ENCODE measurements at places on chromosomes 5 and 9.

DNA sequence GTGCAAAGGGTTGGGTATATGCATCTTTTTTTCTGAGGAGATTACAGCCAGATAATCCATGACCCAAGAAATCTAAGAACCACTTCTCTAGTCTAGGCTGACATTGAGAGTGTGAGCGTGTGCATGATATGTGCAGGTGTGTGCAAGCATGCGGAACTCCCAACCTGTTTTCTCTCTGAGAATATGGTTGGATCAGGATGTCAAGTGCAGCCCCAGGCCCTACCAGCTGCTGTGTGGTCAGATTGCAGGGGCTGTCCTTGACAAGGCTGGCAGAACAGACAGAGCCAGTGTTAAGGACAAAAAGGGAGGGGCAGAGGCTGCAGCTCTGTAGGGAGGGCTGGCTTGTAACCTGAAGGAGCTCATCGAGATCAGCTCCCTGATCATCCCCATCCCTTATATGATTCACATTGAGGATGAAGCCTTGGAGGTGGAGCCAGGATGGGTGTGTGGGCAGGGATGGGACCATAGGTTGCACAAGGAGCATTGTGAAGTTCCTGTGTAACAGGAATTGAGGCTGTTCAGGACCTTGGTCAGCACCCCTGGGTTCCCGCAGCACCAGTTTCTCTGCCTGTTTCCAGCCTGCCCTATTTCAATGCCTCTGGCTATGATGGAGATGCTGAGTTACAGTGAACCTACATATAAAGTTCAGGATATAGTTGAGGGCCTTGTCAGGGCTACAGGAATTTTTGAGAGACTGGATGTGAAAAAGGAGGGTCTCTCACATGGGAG lies 52.6 kb upstream of the ARAP3 start:
- DNase-seq, result no peak

- no peak for DNase-seq
Observed at GRCh38 chr5:109388407-109388806, 21.4 kb downstream of the PJA2 start.

GRCh38 chr5:95924720-95925377 lies 36.8 kb downstream of the ELL2 start:
- no peak for DNase-seq

DNA sequence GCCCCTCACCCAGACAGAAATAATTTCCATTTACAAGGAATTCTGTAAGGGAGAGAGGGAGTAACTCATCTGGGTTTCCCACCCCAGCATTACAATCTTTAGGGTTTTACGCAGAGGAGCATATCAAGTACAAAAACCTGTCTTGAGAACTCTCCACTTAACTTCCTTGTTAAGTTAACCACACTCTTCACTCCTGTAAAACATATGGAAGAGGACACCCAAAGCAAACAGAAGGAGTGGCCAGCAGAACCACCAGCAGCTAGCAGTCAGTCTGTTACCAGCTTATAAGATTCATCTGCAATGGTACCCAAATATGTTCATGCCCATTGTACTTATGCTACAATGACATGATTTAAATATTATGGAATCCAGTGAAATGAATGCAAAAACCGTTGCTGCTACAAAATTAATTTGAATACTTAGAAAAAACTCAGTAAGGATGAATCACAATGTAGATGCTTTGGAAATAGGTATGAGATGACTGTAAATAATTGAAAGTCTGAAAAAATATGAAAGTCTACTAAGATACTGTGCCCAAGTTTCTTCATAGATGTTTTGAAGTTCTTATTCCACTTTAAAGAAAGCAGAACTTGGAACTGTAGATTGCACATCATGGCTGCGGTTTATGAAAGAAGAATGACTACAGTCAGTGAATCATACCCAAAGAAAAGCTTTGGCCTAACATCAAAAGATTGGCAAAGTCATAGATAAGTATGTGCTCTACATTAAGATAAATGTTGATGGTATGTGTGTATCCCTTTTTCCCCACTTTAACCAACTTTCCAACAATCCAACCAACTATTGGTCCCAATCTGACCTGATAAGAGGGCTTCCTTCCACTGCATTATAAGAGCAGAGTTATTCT lies 233.6 kb downstream of the ACTL7B start:
- DNase-seq, result no peak

DNA sequence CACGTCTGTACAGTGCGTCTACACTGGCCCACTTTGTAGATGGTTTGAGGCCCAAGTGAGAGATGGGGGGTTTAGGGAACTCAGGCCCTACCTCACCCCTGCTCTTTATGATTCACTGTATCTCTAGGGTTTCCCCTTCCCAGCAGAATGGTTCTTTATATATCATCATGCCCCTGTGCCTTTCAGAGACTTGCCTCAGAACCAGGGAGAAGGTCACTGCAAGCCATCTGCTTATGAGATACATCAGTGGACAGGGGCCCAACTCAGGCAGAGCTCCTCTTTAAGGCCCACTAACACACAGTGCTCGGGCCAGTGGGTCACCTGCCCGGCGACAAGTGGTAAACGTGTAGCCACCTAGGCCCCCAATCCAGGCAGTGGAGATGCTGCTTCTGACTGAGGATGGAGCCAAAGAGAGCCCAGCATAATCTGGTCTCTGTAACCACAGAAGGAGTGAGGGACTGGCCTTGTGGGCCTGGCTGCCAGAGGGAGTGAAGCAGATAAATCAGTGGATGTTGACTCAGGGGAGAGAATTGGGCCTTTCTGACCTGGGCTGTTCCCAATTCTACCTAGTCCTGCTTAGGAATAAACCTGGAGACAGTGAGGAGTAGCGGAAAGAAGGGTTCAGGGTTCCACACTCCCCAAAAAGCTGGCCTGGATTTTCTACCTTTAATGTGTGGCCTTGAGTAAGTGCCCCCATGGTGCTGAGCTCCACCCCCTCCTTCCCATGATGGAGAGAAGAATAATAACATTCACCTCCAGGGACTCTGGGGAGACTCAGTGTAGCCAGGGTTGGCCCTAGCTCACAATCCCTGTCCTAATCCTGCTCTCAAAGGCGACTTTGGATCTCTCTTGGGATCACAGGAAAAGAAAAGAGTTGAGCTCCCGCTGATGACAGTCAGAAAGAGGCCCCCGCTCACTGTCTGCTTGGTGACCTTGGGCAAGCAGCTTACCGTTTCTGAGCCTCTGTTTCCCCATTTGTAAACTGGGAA lies 2.8 kb upstream of the DUSP1 start:
- DNase-seq, result no peak

Measured in activated B cell treated with CpG ODN at 0.5 μM for 24 hours (primary cell).